Kidney tubule cell (primary cell): ENCODE measurements at places on chromosomes 1 and 21.
A peak's percentile ranks its signal among the peaks of the same experiment; 100 is the strongest.

DNA sequence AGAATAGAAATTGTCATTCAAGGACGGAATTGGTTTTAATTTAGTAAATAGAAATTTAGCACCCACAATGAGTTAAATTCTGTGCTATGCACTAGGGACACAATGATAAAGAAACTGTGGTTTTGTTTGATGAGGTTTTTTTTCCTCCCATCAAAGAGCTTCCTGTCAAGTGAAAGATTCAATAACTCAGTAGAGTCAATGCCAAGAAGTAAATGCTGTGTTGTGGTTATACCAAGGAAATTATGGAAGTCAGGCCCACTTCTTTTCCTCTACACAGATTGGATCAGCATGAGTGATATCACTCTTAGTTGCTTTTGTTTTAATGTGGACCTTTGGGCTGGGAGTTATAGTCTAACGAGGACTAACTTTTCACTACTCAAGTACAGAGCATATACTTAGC, 1269.6 kb upstream of the ADGRL2 start:
- peak; percentile 55 for DNase-seq

DNA sequence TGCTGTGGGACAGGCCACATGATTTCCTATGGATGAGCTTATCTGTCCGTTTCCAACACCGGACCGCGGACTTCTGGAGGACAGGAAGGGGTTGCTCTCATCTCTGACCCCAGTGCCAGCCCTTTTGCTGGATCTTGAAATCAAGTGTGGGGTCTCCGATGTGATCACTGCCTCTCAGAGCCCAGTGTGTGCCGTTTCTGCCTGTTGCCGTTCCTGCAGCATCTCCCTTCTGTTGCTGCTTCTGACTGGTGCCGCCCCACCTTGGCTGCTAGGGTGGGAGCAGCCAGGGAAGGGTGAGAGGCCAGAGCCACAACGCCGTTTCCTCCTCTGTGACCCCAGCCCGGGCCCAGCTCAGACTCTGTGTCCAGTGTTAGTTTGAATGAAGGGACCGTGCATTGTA, 67.3 kb upstream of the WNT4 start:
- DNase-seq: no peak

- DNase-seq: peak; percentile 73
Measured at GRCh38 chr1:33256471-33257206, at the start of gene ZNF362. Gene ZNF362, plus strand, starts transcription at chr1:33256492. Its CDS starts 14,083 bp downstream, at chr1:33270575.

GRCh38 chr1:20404466-20404865, 81.5 kb downstream of the CAMK2N1 start:
- DNase-seq: no peak

- DNase-seq: no peak
Measured at GRCh38 chr1:6251681-6252373, 7.8 kb downstream of the HES3 start.

DNA sequence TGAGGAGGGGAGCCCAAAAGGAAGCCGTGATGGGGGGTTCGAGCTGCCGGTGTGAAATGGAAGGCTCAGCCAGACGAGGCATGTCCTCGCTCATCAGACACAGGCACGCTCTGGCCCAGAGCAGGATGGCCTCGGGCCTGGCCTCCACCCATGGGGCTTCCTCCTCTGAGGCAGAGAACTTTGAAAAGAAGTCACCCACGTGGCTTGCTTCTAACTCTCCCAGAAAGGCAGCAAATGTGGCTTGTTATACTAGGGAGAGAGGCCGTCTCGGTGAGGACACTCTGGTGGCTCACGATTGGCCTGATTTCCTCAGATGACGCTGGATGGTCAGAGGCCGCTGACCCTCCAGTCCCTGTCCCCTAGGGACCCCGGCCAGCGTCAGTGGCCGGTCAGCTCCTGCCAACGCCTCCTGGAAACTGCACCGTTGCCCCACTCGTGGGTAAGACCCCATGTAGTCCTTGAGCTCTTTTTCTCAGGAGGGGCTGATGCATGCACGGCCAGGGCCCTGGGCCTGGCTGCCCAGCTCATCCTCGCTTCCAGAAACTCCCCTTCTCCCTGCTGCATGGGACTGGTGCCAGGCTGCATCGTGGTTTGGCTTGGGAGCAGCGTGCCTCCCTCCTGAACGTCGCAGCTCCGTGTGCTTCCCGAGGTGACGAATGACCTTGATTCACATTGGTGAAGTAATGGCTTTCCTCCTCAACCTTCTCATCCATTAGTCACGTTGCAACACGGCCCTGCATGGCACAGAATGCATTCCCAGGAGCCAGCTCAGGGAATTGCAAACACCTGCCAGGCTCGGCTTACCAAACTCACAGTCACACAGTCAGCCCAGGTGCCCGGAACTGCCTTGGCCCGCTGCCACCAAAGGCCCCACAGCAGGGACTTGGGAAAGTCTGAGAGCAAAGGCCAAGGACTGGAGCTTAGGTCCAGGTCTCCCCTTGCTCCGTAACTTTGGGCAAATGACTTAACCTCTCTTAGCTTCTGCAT, 58.8 kb downstream of the TOMM20 start:
- peak; percentile 99 for DNase-seq
